GM10248 (cell line): ENCODE measurements at places on chromosomes 1 and 21.

GRCh38 chr1:49576327-49576901 lies 447.3 kb downstream of the AGBL4 start:
- no peak for DNase-seq

DNA sequence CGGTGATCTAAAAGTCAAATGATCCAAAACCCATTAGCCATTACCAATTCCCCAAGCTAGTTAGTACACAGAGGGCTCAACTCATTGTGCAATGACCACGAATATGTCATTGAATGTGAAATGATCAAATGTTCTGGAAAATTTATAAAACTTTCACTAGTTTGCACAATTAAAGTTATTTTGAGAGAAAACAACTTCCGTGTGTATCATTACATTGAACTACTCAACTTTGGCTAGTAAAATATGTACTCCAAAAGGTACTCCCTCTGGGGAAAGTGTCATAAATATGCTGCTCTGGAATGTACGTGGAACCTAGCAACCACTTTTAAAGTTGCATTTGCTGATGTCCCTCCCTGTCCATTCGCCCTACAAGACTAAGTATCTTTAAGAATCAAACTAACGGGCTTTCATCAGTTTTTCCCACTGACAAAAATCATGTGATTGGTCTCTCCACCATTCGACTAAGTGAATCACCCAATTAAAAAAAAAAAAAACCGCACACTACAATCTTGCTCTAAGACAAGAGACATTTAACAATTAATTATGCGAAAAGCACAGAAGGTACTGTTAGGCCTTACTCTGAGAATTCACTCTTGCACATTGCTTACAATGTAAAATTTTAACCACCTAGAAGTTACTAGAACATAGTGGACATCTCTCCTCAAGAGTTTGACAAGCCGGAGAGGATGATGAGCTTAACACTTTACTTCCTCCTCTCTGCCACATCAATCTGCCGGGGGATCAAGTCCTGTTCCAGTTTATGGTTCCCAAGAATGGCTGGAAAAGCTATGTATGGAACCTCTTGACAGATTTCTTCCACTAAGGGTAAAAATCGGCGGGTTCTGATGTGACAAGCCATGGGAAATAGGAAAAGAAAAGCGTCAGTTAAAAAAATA lies 1.2 kb downstream of the ACBD3 start:
- no peak for DNase-seq

- DNase-seq: no peak
These were observed 25.2 kb upstream of the DUSP23 start for GRCh38 chr1:159755451-159756007.

- no peak for DNase-seq
These were observed 13.0 kb upstream of the CCDC190 start for GRCh38 chr1:162873671-162874666.
